ENCODE measurements at places on chromosomes 7 and 10. TPM values are rescaled to one million over a fixed set of nuclear protein-coding genes. Genes with fewer than 3 reads are reported as not detected.

RBP3 gene
- not detected for total RNA-seq

ANKRD2 gene
- 0.49 TPM for total RNA-seq

GJD4 gene
- not detected for total RNA-seq

WEE2 gene
- total RNA-seq: not detected

ATRNL1 gene
- not detected for total RNA-seq

RFC2 gene
- total RNA-seq: 25.0 TPM

OR2A1 gene
- not detected for total RNA-seq

CRTAC1 gene
- 3.1 TPM for total RNA-seq

C7orf33 gene
- not detected for total RNA-seq
